ENCODE measurements at places on chromosomes 1 and 21. TPM values are rescaled to one million over a fixed set of nuclear protein-coding genes. Genes with fewer than 3 reads are reported as not detected.

DNA sequence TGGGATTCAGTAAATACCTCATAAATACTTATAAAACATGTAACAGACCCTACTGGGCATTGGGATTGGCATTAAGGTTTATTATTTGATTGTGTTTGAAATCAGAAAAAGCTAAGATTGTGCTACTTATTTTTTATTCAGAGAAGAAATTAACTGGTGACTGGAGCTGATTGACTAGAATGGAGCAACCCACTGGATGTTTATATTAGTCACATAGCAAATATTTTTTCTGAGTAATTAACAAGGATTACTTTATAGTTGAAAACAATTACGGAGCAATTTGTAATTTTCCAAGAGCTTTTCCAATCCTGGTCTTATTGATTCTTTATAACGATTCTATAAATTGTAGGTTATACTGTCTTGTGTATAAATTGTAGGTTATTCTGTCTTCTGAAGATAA, 208.7 kb downstream of the HLX start:
- DNase-seq = no peak

DNA sequence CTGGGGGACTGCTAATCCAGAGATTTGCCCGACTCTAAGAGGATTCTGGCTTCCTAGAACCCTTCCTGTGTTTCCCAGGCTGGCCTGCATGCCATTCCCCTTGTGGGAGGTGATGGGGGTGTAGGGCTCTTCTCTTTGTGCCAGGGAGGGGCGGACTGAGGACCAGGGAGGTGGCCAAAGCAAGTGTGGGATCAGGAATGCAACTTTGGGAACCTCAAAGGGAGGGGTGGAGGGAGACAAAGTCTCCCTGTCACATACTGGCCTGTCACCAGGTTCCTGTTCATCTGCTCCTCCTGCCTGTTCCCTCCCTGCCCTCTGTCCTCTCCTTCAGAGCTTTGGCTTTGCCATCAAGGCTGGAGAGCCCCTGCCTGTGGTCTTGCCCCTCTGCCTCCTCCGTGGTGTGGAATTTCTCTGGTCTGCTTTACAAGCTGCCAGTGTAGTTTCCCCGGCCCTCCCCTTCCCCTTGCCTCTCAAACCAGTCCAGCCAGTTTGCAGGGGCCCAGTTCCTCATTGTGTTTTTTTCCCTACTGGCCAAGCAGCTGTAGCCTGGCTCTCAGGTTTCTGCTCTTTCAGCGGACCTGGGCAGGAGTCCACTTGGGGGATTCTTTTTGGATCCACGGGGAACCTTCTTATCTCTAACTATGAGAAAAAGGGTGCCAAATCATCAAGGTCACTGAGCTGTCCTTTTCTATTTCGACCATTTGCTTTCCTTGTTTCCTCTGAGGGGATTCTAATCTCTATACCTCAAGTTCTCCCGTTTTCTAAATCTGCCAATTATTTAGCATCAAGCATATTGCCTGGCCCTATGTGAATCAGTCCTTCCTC, 1.8 kb downstream of the CGN start:
- DNase-seq = no peak

DNA sequence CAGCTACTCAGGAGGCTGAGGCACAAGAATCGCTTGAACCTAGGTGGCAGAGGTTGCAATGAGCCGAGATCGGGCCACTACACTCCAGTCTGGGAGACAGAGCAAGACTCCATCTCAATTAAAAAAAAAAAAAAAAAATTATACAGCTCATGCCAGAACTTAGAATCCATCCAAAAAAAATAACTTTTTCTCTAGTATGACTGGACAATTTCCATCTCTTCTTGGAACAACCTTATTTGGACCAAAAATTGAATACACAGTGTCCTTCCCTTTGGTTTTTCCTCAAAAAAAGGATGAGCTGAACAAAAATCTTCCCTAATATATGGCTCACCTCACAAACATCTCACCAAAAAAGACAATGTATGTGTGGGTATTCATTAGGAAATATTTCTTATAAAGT, 73.7 kb downstream of the TOR3A start:
- no peak for DNase-seq

- no peak for DNase-seq
Measured at GRCh38 chr1:24043345-24044032, 63.4 kb upstream of the SRSF10 start.

DNA sequence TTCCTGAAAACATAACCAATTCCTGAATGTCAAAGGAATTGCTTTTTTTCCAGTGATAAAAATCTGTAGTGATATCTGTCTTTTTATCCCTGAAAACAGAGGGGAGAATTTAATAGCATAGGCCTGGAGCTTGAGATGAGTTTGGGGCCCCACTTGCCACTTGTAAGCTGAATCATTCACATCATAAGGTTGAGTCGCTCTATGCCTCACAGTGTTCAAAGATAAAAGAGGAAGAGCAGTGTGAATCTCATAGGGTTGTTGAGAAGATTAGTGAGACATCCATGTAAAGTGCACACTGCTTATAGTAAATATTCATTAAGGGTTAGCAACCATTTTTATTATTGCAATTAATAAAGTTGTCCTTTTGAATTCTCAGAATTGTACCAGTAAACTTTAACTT, 271.3 kb downstream of the DNM3 start:
- DNase-seq = no peak

GRCh38 chr1:222697826-222698225, 14.5 kb downstream of the AIDA start:
- DNase-seq = no peak

GRCh38 chr21:41258617-41259016, 58.0 kb upstream of the FAM3B start:
- no peak for DNase-seq

DNA sequence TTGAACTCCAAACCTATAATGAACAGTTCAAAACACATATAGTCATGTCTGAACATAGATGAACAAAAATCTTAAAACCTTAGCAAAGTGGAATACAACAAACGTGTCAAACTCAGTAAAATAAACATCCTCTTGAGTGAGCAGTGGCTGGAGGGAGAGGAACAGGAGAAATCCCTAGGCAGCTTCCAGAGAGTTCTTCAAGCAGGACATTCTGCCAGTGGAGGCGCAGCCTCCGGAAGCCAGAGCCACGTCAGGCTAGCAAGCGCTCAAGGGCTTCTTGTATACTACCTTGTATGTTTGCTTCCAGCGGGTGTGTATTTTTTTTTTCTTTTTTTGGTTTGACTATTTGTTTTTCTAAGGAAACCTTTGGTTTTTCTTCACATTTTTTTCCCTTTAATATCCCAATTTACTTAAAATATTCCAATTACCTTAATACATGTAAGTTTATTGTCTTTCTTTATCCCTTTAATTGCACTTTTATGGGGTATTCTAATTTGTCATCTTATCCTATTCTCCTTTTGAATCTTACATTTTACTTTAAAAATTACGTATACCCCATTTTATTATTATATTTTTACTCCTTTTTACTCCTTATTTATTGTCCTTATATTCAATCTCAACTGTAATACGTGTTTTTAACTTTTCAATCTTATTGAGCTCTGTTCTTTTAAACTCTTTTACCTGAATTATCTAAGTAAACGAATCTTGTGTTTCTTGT, 42.0 kb downstream of the COLGALT2 start:
- DNase-seq = peak; percentile 28

- DNase-seq = no peak
Measured at GRCh38 chr1:162944974-162945674, 84.1 kb upstream of the CCDC190 start.

DNA sequence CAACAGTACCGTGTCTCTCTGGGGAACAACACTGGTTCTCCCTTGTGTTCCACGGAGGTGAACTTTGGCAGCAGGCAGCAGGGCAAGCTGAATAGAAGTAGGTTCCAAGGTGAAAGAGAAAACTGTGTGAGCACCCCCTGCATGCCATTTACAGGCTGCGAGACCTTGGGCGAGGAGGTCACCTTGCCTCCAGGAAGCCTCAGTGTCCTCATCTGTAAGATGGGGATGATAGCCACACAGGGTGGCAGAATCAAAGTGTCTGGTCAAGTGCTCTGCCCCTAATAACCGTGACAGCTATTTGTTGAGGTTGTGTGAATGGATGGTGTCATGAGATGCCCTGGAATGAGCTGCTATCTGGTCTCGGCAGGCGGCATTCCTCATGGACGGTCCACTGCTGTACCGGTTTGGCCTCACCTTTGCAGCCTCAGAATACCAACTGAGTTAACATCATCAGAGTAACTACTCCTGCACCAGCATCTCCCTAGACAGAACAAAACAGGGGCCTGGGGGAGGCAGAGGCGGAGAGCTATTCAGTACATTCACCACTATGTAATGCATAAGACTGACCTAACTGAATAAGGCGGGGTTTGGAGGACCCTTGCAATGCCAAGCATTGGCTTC, 7.4 kb upstream of the KLHDC7A start:
- DNase-seq = no peak

- DNase-seq = no peak
Measured at GRCh38 chr1:155934936-155935590, 850 bp upstream of the KHDC4 start.

DNA sequence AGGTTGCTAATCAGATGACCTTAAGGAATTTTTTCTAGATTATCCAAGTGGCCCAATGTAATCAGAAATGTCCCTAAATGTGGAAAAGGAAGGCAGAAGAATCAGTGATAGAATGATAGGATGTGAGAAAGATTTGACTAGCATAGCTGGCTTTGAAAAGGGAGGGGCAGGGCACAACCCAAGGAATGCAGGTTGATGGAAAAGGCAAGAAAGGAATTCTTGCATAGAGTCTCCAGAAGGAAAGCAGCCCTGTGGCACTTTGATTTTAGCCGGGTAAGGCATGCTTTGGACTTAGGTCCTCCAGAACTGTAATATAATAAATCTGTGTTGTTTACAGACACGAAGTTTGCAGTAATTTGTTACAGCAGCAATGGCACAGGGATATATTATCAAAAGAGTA, 375.7 kb upstream of the B3GALT2 start:
- no peak for DNase-seq

DNA sequence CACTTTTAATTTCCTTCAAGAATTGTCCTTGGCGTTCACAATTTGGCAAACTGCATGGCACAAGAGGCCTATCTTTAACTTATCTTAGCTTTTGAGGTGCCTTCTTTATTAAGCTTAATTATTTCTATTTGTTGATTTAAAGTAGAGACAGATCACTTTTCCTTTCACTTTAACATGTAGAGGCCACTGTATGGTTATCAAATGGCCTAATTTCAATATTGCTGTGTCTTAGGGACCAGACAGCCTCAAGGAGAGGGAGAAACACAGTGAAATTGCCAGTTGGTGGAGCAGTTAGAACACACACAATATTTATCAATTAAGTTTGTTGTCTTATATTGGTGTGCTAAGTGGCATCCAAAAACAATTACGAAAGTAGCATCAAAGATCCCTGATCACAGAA, 1013.9 kb downstream of the KCNT2 start:
- DNase-seq = no peak

DNA sequence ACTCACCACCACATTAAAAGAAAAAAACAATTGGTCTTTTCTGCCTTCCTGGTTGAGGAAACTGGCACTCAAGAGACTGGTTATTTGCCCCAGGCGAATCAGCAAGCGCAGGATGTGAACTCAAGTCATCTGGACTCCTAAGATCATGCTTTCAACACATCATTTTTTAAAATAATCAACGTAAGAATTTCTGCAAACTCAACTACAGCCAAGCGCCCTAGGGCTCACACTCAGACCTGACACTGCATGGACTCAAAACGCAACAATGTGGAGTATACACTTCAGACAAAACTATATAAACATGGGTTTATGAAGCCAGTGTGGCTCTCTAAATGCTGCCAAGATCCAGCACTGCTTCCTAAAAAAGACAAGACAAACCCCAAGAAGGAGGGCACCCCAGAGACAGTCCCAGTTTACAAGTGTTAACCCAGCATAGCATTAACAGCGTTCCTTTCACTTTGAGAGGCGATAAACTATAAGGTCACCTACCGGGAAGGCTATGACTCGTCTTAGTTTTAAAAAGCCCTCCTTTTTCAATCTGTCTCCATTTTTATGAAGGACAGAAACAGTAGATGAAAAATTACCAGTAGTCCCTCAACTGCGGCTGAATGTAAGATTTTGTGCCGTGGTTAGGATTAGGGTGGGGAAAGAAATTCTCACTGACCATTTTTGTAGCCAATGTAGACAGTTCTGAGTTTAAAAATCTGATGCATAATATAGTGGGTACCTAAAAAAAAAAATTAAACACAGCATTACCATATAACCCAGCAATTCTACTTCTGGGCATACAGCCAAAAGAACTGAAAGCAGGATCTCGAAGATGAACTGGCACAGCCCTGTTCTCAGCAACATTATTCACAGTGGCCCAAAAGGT, 54.8 kb downstream of the SIPA1L2 start:
- DNase-seq = peak; percentile 44

DNA sequence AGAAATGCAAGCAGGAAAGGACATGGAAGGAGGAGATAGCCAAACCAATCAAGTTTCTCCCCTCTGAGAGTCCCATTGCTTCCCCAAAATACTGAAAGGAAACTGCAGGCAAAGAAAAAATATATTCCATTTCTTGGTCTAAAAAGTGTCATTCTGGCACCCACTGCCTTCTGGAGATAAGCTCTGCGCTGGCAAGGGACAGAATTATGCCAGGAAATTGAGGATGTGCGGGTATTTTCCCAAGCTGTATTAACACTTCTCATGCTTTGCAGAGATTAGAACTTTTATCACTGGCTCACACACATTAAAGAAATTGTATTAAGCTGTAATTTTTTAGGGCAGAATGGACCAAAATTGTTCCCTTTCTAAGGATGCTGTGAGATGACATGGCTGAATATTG, 381.2 kb upstream of the DUSP10 start:
- DNase-seq = no peak

- peak; percentile 80 for DNase-seq
Measured at GRCh38 chr1:16078925-16079656, 5.6 kb upstream of the FAM131C start.

DNA sequence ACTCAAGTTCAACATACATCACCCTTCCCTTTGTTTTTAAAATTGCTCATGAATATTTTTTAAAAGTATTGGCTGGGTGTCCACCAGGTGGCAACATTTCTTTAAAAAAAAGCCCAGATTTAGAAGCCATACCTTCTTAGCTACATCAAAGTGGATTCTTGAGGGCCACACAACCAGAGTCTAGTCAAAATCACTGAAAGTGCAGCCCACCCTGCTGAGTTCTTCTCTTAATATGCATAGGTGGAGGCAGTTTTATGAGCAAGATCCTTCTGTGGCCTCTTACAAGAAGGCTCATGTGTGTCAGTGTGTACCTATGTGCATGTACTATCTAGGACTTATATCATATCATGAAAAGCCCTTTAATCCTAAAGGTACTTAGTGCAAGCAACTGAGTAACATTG, 16.9 kb upstream of the GNG12 start:
- peak; percentile 74 for DNase-seq

Gene FMN2
- 1.5 TPM for total RNA-seq

Gene LENEP
- not detected for total RNA-seq

Gene NMNAT2
- total RNA-seq = 0.68 TPM

Gene KIF17
- total RNA-seq = 32.3 TPM

Gene LRRC3
- 1.9 TPM for total RNA-seq

Gene VHLL
- total RNA-seq = not detected

Gene CFHR1
- not detected for total RNA-seq

Gene CHI3L2
- total RNA-seq = under 0.01 TPM

Gene SPRR2F
- not detected for total RNA-seq

Gene AK2
- total RNA-seq = 212 TPM

Gene ZNF593
- 8.0 TPM for total RNA-seq
